NCI-H524 (cell line): ENCODE measurements at places on chromosomes 1 and 21.

- DNase-seq = no peak
These were observed 35.7 kb upstream of the CLSTN1 start for GRCh38 chr1:9859281-9860014.

DNA sequence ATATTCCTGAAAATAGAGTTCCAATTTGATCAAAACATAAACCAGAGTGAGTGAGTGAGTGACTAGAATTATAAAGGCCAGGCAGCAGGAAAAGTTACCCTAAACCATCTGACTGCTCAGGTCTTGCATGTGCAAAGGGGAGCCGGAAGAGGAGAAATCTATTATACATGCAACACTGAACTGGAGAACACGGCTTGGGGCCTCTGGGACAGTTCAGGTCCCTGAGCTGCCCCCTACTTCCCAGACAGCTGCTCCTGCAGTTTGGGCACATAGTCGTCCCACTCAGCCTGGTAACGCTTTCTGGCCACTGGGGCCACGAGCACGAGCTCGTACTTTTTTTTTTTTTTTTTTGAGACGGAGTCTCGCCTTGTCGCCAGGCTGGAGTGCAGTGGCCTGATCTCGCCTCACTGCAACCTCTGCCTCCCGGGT lies 40.1 kb downstream of the PTPRC start:
- no peak for DNase-seq

DNA sequence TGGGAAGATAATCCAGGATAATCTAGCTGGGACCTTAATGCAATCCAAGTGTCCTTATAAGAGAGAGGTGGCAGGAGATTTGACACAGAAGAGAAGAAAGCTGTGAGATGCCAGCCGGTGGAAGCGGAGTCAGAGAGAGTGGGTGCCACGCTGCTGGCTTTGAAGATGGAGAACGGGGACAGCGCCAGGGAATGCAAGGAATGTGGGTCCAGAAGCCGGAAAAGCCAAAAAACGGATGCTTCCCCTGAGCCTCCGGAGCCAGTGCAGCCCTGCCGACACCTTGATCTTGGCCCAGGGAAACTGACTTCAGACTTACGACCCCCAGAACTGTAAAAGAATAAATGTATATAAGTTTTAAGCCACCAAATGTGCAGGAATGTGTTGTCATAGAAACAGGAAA lies 152.6 kb downstream of the ZNF281 start:
- DNase-seq = peak; percentile 36

GRCh38 chr21:44867999-44868700 lies 5.3 kb downstream of the PTTG1IP start:
- no peak for DNase-seq

DNA sequence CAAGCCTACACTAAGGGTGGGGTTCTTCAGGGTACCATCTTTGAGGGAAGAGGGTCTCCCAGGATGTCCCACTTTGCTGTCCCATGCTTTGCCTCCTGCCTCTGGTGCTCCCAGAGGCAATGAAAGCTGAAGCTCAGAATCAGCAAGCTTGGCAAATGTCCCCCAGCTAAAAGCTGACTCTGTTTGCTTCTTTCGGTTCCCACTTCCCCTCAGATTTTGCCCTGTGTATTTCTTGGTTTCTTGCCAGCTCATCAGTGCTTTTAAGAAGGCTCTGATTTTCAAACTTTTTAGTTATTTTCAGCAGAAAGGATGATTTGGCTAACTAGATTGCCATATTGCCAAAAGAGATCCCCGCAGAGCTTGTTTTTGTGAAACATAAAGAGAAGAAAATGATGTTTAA lies 33.1 kb upstream of the COG2 start:
- DNase-seq = no peak

DNA sequence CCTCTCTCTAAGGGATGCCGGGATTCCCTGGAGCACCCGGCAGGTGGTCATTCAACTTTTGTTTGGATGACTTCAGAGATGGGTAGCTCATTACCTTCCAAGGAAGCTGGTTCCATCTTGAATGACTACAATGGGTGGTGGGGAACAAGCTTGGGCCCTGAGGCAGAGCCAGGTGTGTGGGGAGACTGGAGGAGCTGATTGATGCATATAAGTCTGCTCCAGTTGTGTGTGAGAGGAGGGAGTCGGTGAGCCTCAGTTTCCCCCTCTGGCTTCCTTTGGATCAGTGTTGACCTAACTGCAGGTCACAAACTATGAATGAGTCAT lies 133.8 kb upstream of the ZBTB40 start:
- DNase-seq = no peak

GRCh38 chr1:207459008-207459407 lies 4.9 kb downstream of the CR2 start:
- no peak for DNase-seq

DNA sequence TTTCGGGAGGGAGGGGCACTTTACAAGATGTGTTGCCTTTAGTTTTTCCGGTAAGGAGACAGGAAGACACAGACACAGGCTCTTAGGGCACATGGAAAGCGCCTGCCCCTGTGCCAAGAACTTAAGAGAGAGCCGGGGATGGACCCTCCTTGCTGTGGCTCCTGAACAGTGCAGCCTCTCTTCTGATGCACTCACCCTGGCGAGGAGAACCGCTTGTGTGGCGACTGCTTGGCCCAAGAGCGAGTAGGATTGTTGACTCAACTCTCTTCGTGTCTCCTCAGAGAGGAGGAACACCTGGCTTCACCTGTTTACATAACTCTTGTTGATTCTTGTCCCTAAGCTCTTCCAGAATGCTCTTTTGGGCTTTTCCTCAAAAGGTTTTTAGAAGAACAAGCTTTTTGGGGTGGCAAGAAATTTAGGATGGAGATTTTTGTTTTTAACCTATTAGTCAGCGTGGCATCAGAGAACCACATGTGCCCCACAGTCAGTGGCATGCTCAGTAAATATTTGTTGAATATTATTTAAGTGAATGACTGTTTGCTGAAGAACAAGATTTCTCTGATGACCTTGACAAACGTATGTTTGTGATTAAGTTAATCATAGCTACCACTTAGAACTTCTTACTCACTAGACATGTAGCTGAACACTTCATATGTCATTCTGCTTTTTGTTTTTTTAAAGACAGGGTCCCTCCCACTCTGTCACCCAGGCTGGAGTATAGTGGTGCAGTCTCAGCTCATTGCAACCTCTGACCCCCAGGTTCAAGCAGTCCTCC lies 60.6 kb downstream of the NFIA start:
- DNase-seq = no peak

GRCh38 chr1:82329226-82329625 lies 528.5 kb downstream of the ADGRL2 start:
- DNase-seq = no peak

DNA sequence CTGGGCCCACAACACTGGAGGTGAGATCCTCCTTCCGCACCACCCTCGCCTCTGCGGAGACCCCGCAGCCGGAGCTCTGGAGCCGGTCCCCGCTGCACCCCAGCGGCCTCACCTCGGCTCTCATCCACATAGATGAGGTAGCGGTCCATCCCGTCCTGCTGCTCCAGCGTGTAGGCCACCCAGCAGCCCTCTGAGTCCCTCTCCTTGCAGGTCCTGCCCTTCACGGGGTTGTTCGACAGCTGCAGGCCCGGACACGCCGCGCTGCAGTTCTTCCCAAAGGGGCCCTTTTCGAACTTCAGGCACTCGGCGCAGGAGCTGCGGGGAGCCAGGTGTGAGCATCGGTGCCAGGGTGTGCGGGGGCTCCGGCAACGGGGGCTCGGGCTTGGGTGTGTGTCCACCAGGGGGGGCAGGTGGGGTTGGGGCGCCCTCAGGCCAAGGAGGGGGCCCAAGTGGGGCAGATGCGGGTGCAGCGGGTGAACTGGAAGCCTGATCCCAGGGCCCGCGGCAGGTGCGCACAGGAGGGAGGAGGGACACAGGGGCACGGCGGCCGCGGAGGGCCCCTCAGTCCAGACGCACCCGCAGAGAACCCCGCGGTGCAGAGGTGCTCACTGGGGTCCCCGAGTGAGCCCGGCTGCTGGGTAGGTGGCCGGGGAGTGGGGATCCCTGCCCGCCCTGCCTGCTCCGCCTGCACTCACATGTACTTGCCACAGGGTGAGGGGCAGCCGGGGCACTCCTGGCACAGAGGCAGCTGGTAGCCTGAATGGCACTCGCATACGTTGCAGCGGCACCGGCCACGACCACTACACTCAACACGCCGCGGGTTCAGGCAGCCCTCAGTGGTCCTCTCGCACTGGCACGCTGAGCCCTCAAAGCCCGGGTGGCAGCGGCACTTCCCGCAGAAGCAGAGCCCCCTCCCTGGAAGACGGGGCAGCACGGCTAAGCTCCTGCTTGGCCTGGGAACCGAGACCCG lies 15.4 kb upstream of the PTTG1IP start:
- DNase-seq = no peak

GRCh38 chr1:44822981-44823451 lies 14.7 kb downstream of the BTBD19 start:
- no peak for DNase-seq

GRCh38 chr21:42262831-42263231 lies 43.9 kb downstream of the ABCG1 start:
- DNase-seq = no peak

DNA sequence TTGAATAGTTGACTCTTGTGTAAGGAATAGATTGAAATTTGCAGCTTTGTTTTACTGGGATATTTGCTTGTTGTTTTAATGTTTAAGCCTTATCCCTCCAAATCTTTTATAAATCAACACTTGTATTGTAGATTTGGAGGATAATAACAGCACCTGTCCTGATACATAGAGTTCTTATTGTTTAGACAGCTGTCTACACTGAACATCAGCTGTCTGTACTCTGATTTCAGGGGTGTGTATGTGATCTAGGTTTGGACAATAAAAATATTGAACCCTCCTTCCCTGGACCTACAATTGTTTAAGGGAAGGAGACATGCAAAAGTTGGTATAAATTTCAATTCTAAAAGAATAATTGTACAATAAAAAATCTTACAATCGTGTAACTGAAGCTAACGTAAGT lies 48.3 kb upstream of the DPH5 start:
- no peak for DNase-seq

DNA sequence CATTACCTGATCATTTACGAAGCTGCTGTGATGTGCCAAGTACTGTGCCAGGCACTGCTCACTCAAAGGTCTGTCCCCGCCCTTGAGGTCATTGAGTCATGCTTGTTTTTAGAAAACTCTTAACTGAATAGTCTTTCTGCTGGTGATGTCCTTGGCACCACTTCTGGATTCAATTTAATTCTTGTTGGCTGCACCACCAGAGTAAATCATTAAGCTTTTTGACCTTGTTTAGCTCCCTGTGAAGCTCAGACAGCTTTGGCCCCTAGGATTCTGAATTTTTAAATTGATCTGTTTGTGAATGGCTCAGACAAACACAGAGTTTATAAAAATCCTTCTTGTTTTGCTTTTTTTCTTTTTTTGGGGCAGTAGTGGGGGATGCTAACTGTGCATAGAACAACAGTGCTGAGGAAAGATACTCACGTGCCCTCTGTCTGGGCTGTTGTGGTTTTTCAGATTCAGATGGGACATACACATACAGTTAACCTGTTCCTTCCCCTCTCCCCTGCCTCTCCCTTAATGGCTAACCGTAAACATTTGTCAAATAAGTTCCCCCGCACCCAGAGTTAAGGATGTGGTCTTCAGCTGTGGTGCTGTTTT lies 67.6 kb downstream of the MTR start:
- no peak for DNase-seq

DNA sequence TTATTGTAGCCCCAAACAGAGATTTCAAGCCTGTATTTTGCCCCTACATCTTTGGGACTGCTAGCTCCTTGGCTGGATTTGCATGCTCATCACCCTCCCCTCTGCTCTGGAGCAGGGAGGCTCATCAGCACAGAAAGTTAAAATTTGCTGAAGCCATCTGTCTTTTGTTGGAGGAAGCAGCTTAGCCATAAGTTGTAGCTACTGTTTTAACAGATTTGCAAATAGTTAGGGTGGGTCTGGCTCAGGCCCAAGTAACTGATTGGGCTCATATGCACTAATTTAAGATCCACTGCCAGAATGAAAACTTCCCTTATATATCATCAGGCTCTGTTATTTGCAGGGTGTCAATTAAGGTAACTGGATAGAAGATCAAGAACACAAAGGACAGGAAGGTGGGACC lies 307.0 kb downstream of the ZP4 start:
- DNase-seq = no peak

DNA sequence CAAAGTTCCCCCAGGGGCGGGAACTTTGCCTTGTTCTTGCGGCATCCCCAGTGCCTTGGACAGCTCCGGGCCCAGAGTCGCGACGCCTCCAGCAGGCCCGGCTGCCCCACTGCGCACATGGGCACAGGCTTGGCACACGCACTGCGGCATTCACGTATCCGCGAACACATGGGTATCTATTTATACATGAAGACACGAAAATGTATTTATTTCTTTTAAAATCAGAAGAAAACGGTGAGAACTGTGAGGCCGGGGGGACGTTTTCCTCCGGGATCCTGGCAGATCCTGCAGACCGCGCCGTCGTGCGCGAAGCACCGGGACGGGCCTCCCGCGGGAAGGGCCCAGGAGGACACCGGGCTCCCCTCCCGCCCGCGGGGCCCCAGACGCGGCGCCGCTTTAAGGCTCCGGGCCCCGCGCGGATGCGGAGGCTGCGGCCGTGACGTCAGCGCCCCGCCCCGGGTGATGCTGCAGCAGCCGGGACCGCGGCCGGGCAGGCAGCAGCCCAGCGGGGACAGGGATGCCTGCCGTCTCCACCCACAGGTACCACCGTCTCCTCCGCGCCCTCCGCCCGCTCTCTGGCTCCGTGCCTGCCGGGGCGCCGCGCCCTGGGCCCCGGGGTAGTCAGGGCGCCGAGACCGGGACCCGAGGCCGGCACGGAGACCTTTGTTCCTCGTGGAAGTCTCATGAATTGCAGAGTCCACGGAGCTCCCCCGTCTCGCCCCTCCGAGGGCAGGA lies at the start of gene SLC45A1:
Gene SLC45A1, plus strand, starts transcription at position 468 of the 735 bp plus-strand sequence. CDS start 6,216 bp downstream, outside the sequence.
- peak; percentile 35 for DNase-seq

DNA sequence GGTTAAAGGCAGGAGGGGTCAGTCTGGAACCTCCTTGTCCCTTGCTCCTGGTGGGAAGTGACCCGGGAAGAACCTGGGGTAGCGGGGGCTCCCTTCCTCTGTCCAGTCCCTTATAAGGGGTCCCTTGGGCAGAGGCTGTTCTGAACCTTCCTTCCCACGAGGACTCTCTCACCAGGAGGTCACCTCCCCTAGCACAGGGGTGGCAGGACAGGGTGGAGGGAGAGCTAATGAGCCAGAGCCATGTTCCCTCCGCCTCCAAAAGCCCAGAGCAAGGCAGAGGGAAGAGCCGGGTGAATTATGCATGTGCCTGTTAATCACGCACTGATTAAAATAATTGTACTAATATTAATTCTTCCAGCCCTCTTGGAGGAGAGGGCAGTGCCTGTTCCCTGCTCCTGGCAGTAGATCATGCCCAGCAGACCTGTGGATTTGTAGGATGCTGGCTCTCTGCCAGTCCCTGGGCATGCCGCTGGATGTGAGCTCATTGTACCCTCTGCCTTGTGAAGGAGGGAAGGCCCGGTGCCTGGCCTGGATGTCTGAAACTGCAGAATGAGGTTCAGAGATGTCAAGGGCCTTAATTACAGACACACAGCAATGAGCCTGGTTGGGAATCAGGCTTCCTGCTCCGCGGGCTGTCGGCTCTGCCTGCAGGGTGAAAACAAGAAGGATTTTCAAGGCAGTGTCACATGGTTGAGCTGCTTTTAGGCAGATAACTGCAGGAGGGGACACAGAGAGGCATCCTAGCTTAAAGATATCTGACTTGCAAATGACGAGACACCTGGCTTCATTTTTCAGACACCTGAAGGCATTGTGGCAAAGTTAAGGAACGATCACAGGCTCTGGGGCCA lies 68.2 kb downstream of the IGSF21 start:
- DNase-seq = no peak
